ENCODE measurements at places on chromosomes 7 and 10.

DNA sequence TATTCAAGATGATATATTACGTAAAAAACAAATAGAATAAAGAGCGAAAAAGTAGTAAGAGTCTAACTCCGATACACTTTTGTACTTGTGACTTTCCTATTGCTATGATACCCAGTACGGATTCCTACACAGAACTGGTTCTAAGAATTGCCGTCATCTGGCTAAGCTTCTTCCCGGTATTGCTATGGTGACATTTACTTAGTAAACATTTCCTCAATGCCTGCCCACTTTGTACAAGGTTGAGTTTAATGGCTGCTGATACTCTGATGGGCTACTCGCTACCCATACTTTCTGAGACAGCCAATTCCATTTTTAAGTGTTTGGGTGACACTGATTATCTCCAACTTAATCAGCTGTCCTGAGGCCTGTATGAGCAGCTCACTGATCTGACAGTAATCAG, 55.6 kb downstream of the OSBPL3 start:
- no peak for DNase-seq

- no peak for DNase-seq
These were observed 201.5 kb downstream of the GRID1 start for GRCh38 chr10:86164960-86165630.

- DNase-seq = no peak
These were observed 20.6 kb upstream of the SDK1 start for GRCh38 chr7:3280445-3280844.

DNA sequence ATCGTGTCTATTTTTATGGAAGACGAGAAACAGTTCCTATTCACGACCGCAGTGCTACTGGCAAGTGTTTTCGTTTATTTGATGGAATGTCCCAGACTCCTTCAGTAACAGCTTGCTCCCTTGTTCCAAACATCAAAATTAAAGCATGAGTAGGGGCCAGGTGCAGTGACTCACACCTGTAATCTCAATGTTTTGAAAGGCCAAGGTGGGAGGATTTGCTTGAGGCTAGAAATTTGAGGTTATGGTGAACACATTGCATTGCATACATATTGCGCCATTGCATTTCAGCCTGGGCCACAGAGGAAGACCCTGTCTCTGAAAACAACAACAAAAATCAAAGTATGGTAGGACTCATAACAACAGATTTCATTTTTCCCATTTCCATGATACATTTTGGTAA, 22.8 kb downstream of the PTTG1IP2 start:
- DNase-seq = no peak

DNA sequence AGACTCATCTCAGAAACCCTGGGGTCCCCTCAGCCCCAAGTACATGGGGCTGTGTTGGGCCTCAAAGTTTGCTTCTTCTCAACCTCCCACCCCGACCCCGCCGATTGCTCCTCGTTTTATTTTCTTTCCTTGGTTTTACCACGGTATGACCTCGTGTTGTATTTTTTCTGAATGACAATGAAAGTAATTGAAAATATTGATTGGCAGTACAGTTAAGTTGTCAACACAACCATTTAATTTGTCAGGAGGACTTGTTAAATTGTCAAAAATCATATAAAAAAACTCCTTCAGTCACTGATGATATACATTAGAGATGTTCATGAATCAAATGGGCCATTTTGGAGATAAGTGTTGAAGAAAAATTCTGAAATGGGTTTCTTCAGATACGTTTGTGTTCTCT, 520.7 kb downstream of the LRMDA start:
- no peak for DNase-seq

DNA sequence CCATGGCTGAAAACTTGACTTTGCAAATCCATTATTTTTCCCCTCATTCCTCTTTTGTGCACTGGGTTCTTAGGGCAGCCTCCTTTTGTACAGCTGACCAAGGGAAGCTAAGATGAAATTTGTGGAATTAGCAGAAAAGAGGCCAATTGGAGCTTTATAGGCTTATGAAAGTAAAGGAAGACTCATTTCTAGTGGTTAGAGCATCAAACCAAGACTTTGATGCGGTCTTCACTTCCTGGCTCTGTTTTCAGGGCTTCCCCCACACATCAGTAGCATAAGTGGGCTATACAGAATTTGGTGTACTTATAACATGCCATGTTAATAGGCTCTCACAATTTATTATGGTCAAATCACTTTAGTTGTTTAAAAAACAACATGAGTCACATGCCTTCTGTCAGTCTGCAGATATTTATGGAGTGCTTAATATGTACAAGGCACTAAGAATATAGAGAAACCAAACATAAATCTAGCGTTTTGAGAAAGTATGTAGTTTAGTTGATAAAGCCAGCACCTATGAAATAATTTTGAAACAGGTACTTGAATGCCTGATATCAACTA, 5.7 kb downstream of the AUTS2 start:
- DNase-seq = no peak

DNA sequence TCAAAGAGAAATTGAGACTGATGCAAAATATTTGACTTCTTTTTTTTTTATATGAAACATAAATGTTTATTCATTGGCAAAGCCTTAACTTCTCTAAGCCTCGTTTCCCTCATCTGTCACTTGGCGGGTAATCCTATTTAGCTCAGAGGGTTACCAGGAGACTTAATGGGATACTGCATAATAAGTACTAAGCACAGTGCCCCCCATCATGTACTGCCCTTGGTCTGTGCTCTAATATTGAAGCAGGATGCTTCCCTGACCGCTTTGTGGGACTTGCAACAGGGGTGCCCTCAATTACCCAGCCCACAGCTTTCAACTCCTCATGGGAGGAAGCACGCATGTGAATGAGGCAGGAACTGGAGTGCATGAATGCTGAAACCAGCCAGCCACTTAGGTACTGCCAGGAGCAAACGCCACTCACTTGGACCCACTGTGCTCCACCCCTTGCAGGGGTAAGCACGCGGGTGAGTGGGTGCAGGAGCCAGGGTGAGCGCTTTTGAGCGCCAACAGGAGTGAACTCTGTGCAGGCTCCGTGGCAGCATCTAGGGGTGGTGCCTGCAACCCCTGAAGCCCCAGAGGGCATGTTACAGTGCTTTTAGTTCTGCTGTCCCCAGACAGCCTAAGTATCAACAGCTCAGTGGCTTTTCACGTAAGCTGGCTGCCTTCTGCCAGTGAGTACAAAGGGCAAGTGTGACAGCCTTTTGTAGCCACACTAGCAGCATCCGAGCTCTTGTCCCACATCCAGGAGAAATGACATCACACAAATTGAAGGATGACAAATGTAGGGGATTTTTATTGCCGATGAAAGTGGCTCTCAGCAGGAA, 209.8 kb upstream of the C7orf33 start:
- no peak for DNase-seq
